ENCODE measurements at places on chromosomes 3 and 15.
A peak's percentile ranks its signal among the peaks of the same experiment; 100 is the strongest.

DNA sequence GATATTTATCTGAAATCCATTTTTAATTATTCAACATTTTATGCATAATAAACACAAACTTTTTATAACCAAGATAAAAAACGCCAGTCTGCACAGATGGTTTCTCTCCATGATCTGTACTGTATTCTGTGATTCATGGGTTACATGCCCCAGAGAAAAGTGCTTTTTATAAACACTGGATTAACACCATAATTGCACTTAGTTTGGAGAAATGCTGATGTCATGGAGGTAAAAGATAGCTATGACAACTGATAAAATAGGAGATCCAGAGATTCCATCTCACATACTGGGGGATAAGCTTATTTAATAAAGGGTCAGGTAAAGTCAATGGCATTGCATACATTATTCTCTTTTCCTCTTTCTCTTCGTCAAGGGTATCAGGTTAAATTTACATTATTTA is 1460.4 kb upstream of the ALCAM start:
- no peak for DNase-seq

GRCh38 chr15:69554279-69554961 is 101.8 kb downstream of the RPLP1 start:
- DNase-seq, result no peak

DNA sequence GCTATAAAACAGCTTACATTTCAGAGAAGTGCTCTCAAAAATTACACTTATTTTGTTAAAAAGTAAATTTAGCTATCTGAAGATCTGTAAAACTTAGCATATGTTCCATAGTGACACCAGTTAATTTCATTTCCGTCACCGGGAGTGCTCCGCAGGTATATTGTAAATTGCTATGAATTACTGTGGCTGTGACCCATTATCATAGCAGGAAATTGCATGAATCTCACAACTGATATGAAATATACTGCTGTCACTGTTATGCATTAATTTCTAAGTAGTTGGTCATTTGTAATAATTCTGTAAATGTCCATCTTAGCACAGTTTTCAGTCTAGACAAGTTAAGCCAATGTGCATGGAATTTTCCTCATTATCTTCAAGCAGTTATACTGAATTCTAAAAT is 91.2 kb downstream of the EPHA3 start:
- no peak for DNase-seq

DNA sequence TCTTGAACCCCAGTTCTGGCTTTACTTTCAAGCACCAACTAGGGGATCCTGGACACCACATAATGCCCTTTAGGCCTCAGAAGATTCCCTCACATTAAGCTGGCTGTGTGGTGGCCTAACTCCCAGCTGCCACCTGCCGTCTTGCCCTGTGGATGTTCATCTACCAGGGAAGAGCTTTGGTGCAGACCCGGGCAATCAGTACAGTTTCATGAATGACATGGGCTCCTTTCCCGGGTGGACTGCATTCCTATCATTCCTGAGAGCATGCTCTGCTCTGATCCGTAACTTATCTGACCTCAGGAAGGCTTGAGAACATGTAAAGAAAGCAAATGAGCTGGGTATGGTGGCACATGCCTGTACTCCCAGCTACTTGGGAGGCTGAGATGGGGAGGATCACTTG is 50.0 kb upstream of the GSK3B start:
- DNase-seq, result no peak

DNA sequence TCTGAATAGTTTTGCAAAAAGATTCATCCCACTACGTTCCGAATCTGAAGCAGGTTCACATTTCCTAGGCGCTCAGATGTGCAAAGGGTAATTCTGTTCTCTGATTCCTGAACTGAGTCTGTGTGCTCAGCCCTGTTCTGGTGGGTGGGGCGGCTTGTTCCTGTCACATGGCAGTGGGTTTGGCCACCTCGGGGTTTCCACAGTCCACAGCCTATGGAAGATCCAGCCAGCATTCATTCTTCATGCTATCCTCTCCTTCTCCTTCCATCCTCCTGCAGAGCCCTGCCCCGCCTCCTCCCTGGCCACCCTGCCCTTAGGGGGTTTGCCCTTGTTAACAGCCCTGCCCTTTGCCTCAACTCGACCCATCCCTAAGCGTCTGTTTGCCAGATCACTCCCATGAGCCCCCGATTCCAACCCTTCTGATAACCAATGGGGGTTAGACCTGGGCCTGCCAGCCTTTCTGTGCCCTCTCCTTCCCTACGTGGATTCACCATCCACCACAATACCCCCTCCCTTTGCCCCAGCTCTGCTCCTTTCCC is 31.0 kb downstream of the PRR20G start:
- DNase-seq, result no peak

DNA sequence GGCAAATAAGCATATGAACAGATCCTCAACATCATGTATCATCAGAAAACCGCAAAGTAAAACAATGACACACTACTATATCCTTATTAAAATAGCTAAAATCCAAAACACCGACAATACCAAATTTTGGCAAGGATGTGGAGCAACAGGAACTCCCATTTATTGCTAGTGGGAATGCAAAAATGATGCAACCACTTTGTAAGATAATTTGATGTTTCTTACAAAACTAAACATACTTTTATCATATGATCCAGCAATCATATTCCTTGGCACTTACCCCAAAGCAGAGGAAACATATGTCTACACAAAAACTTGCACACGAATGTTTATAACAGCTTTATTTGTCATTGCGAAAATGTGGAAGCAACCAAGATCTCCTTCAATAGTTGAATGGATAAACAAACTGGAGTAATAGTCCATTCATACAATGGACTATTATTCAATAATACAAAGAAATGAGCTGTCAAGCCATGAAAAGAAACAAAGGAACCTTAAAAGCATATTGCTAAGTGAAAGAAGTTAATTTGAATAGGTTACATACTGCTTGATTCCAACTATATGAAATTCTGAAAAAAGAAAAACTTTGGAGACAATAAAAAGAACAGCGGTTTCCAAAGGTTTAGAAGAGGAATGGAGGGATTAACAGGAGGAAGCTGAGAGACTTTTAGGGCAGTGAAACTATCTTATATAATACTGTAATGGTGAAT is 172.0 kb downstream of the VPS13C start:
- no peak for DNase-seq

- no peak for DNase-seq
Observed at GRCh38 chr3:48567090-48567489, 3.5 kb upstream of the UCN2 start.

GRCh38 chr3:141176775-141177174 is 54.9 kb upstream of the PXYLP1 start:
- DNase-seq, result no peak

DNA sequence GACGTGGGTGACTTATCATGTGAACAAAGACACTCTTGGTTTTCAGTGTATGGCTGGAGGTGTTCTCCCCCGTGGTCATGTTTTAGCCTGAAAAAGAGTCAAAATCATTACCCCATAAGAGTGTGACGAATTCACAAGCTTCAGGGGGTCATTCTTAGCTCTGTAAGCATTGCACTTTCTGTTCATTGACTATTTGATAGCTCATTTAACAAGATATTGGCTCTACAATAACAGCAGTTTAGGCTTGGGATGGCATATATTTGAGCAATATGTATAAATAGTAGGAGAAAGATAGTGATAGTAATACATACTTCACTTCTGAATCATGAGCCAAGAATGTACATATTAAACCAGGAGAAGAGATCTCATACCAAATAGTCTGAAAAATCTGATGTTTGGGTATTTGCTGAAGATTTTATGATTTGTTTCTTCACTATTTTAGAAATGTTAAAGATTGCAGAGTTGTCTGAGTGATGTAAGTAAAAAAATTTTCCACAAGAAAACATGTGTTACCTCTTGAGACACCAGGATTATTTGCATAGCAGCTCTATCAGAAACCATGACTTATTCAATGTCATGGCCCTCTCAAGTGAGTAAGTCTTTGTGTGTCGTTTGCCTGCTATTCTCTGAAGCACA is 996.0 kb downstream of the OTOL1 start:
- no peak for DNase-seq

GRCh38 chr15:89167267-89168176 is 53.9 kb downstream of the RLBP1 start:
- DNase-seq, result peak; percentile 64

Data from activated T-cell treated with anti-CD3 and anti-CD28 coated beads for 24 hours (primary cell).